ENCODE measurements at places on chromosomes 6 and 20. TPM values are rescaled to one million over a fixed set of nuclear protein-coding genes. Genes with fewer than 3 reads are reported as not detected.

- H3K27me3 ChIP-seq: peaks cover 47% of the 10 kb centered on the region
- no peaks in the 10 kb centered on the region for H3K4me1 ChIP-seq
- DNase-seq: no peak
- H3K36me3 ChIP-seq: no peaks in the 10 kb centered on the region
These were observed 125.2 kb upstream of the PMEPA1 start for GRCh38 chr20:57835074-57835452.

GRCh38 chr20:53099856-53100255 lies 127.7 kb downstream of the TSHZ2 start:
- H3K4me1 ChIP-seq: no peaks in the 10 kb centered on the region
- H3K36me3 ChIP-seq: no peaks in the 10 kb centered on the region
- H3K27ac ChIP-seq: no peak overlapping the region
- H3K4me3 ChIP-seq: no peak overlapping the region
- H3K27me3 ChIP-seq: peaks cover 3% of the 10 kb centered on the region

GRCh38 chr6:28980852-28981430 lies 24.2 kb downstream of the ZNF311 start:
- peaks cover 60% of the 10 kb centered on the region for H3K4me1 ChIP-seq
- H3K36me3 ChIP-seq: no peaks in the 10 kb centered on the region
- H3K4me3 ChIP-seq: peak overlapping the region; percentile 90
- H3K27ac ChIP-seq: peak overlapping the region; percentile 84
- H3K27me3 ChIP-seq: peaks cover 5% of the 10 kb centered on the region

DNA sequence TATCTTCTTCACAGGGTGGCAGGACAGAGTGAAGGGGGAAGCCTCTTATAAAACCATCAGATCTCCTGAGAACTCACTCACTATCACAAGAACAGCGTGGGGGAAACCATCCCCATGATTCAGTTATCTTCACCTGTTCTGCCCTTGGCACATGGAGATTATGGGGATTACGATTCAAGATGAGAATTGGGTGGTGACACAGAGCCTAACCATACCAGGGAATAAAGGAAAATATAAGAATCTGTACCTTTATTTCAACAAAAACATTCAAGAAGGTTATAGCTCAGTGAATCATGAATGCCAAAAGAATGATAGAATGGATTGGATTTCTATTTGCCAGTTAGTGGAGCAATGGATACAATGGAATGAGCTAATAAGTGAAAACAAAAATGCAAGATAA lies 214.4 kb downstream of the PTPRK start:
- H3K4me3 ChIP-seq: peak overlapping the region; percentile 10
- peaks cover 27% of the 10 kb centered on the region for H3K36me3 ChIP-seq
- H3K27ac ChIP-seq: peak overlapping the region; percentile 17
- no peak for DNase-seq
- H3K4me1 ChIP-seq: peaks cover 59% of the 10 kb centered on the region

- no peaks in the 10 kb centered on the region for H3K36me3 ChIP-seq
- no peak for DNase-seq
- H3K4me3 ChIP-seq: no peak overlapping the region
- no peak overlapping the region for H3K27ac ChIP-seq
- no peaks in the 10 kb centered on the region for H3K4me1 ChIP-seq
These were observed 146.4 kb downstream of the AKAP7 start for GRCh38 chr6:131281471-131282270.

DNA sequence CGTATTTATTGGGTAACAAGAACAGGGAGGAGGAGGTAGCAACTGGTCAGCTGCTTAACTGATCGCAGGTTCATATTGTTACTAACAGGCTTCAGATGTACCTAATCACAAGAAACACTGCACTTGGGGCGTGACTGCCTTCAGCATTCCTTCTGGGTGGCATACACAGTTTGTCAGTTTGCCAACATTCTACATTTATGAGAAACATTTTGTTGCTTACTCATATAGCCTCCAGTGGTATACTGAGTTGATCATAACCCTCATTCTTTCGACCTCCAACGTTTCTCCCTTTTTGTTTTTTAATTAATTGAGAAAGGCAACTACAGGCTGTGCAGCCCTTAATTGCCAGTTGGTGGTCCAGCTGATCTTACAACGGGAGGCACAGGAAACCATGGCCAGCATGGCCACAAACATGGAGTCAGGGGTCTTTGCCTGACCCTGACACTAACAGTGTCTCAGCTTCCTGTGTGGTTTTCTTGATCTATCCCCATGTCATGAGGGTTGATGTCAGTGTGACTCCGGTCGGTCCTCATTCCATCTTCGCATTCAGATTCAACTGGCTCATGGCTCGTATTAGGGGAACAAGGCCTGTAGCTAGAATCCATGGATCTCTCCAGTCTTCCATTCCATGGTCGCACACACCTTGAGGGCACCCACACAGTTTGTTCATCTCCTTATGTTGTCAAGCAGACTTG lies 9.4 kb downstream of the EPB41L2 start:
- DNase-seq: peak; percentile 58
- no peak overlapping the region for H3K4me3 ChIP-seq
- H3K27me3 ChIP-seq: peaks cover 2% of the 10 kb centered on the region
- peaks cover 55% of the 10 kb centered on the region for H3K36me3 ChIP-seq
- H3K4me1 ChIP-seq: peaks cover 57% of the 10 kb centered on the region
- no peak overlapping the region for H3K27ac ChIP-seq

DNA sequence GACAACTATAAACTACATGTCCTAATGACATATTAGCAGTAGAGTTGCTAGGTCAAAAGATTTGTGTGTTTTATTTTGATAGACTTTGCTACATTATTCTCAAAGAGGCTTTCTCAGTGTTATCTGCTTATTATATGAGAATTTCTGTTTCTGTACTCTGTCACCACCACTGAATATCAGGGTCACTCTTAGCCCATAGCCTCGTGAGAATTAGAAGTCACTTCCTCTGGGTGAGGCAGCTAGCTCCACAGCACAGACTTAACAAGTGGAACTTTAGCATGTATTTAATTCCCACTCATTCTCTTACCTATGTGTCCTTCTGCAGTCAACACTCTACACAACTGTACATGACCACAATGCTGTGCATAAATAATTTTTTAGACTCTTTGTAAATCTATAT lies 6.7 kb downstream of the PHACTR2 start:
- peaks cover 53% of the 10 kb centered on the region for H3K36me3 ChIP-seq
- H3K4me3 ChIP-seq: no peak overlapping the region
- H3K4me1 ChIP-seq: peaks cover 80% of the 10 kb centered on the region
- DNase-seq: no peak

DNA sequence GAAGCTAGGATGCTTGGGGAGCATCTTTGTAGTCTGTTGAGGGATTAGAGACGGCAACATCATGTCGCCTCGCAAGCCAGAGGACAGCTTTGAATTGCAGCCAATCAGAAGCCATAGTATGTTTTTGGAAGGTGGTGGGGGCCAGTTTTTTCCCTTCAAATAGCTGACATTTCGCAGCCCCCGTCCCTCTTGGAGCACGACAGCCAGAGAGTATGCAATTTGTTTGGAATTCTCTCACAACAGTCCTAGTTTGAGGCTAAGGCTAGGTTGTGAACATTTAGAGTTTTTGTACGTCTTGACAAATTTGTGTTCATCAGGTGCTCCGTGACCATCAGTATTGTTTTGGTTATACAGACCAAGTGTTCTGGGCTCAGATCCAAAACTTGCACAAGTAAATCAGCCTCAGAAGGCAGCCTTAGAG lies 83.3 kb downstream of the PLCB1 start:
- H3K27ac ChIP-seq: no peak overlapping the region
- DNase-seq: no peak
- H3K4me3 ChIP-seq: no peak overlapping the region

DNA sequence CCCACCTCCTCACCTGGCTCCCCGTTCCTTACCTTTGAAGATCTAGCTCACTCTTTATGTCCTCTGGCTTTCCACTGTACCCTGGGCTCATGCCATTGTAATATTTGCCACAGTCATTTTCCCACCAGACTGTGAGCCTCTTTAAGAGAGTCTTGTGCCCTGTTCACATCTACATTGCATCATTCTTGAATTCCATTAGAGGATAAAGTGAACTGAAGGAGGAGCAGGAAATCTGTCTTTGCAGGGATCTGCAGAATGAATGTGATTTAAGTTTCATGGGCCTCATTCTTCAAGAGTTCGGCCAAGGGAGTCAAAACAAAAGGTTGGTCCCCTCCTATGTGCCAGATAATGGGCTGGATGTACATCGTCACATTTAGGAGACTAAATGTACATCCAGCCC lies 272.6 kb upstream of the CITED2 start:
- H3K27me3 ChIP-seq: no peaks in the 10 kb centered on the region
- no peak overlapping the region for H3K4me3 ChIP-seq
- no peak for DNase-seq
- H3K27ac ChIP-seq: no peak overlapping the region
- peaks cover 15% of the 10 kb centered on the region for H3K4me1 ChIP-seq
- peaks cover 8% of the 10 kb centered on the region for H3K36me3 ChIP-seq

- H3K4me3 ChIP-seq: no peak overlapping the region
- peaks cover 25% of the 10 kb centered on the region for H3K4me1 ChIP-seq
These were observed 40.1 kb downstream of the ADNP start for GRCh38 chr20:50891138-50891537.

GRCh38 chr6:152078001-152078400 lies 270.5 kb downstream of the ESR1 start:
- H3K27me3 ChIP-seq: peaks cover 8% of the 10 kb centered on the region
- no peak for DNase-seq
- H3K4me3 ChIP-seq: no peak overlapping the region
- peaks cover 20% of the 10 kb centered on the region for H3K36me3 ChIP-seq

GRCh38 chr20:343107-343506 lies 3.8 kb upstream of the NRSN2 start:
- H3K4me1 ChIP-seq: peaks cover 18% of the 10 kb centered on the region
- H3K4me3 ChIP-seq: no peak overlapping the region
- H3K36me3 ChIP-seq: peaks cover 37% of the 10 kb centered on the region
- no peak for DNase-seq

- no peak overlapping the region for H3K4me3 ChIP-seq
- H3K36me3 ChIP-seq: no peaks in the 10 kb centered on the region
- DNase-seq: no peak
- no peak overlapping the region for H3K27ac ChIP-seq
- no peaks in the 10 kb centered on the region for H3K4me1 ChIP-seq
- H3K27me3 ChIP-seq: no peaks in the 10 kb centered on the region
These were observed 252.2 kb upstream of the BMP2 start for GRCh38 chr20:6515261-6515660.

DNA sequence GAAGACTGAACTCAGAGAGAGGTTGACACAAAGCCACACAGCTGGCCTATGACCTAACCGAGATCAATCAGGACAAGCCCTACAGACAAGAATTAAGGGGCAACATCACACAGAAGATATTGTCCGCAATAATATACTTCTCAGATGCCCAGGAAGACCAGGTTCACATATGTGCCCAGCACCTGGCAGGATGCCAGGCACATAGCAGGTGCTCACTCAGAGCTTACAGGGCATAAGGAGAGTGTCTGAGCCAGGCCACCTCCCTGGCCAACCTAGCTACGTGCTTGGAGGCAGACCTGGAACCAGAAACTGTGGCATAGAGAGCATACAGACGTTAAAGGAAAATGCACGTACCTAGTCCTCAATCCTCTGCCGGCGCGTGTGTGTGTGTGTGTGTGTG lies 87.0 kb upstream of the LRFN2 start:
- no peaks in the 10 kb centered on the region for H3K36me3 ChIP-seq
- peaks cover 12% of the 10 kb centered on the region for H3K27me3 ChIP-seq
- no peaks in the 10 kb centered on the region for H3K4me1 ChIP-seq
- no peak for DNase-seq
- H3K27ac ChIP-seq: no peak overlapping the region

GRCh38 chr20:45085289-45085688 lies 15.6 kb downstream of the KCNS1 start:
- no peak overlapping the region for H3K4me3 ChIP-seq
- no peak overlapping the region for H3K27ac ChIP-seq
- no peaks in the 10 kb centered on the region for H3K27me3 ChIP-seq

DNA sequence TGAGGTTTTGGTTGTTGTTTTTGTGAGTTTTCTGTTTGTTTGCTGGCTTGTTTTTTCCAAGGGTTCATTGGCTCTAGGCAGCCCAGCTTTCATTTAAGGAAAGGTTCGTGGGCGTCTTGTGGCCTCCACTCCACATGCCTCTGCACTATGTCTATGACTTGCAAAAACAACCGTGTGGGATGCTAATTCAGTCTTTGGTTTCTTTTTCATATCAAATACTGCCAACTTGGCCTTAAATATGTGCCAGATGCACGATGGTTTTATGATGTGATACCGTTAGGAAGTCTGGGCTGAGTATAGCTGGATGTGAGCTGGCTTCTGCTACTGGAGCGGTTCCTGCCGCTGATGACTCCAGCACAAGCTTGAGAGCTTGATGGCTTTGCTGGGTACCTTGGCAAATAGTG lies 96.3 kb downstream of the BMP2 start:
- no peaks in the 10 kb centered on the region for H3K4me1 ChIP-seq
- no peak for DNase-seq
- H3K27me3 ChIP-seq: no peaks in the 10 kb centered on the region
- no peaks in the 10 kb centered on the region for H3K36me3 ChIP-seq
- no peak overlapping the region for H3K27ac ChIP-seq

- no peaks in the 10 kb centered on the region for H3K27me3 ChIP-seq
- peaks cover 25% of the 10 kb centered on the region for H3K36me3 ChIP-seq
- no peak for DNase-seq
- H3K4me1 ChIP-seq: peaks cover 28% of the 10 kb centered on the region
- no peak overlapping the region for H3K27ac ChIP-seq
- H3K4me3 ChIP-seq: no peak overlapping the region
These were observed 75.2 kb downstream of the STXBP5 start for GRCh38 chr6:147279427-147279826.

- DNase-seq: no peak
- H3K4me1 ChIP-seq: no peaks in the 10 kb centered on the region
- 0 out of 2 replicates have a peak, but pooled peaks cover 3% of the 10 kb centered on the region for H3K27me3 ChIP-seq
- H3K4me3 ChIP-seq: no peak overlapping the region
- H3K27ac ChIP-seq: no peak overlapping the region
These were observed 9.7 kb upstream of the CCR6 start for GRCh38 chr6:167113047-167113754.

- H3K27ac ChIP-seq: peak overlapping the region; percentile 91
- peak; percentile 94 for DNase-seq
- peaks cover 10% of the 10 kb centered on the region for H3K36me3 ChIP-seq
- peak overlapping the region; percentile 58 for H3K4me3 ChIP-seq
- H3K4me1 ChIP-seq: peaks cover 59% of the 10 kb centered on the region
These were observed 1.1 kb upstream of the SYTL3 start for GRCh38 chr6:158648682-158649131.

The C20orf144 gene
- total RNA-seq: 0.17 TPM

The COL21A1 gene
- total RNA-seq: not detected

The FITM2 gene
- total RNA-seq: 12.9 TPM

The SLC4A11 gene
- 2.9 TPM for total RNA-seq

The OPRM1 gene
- total RNA-seq: not detected

The ZNF335 gene
- total RNA-seq: 13.8 TPM

The C6orf132 gene
- total RNA-seq: 6.6 TPM

The SLC35B2 gene
- 125 TPM for total RNA-seq

The TRIM31 gene
- not detected for total RNA-seq

The TUBB2B gene
- total RNA-seq: 1.2 TPM

The SDC4 gene
- total RNA-seq: 131 TPM
